ENCODE measurements at places on chromosomes 5 and 9.

GRCh38 chr5:53488195-53488722, 7.8 kb downstream of the FST start:
- DNase-seq, result no peak

- peak; percentile 41 for DNase-seq
Measured at GRCh38 chr5:75512383-75513074, 838 bp downstream of the POLK start.

DNA sequence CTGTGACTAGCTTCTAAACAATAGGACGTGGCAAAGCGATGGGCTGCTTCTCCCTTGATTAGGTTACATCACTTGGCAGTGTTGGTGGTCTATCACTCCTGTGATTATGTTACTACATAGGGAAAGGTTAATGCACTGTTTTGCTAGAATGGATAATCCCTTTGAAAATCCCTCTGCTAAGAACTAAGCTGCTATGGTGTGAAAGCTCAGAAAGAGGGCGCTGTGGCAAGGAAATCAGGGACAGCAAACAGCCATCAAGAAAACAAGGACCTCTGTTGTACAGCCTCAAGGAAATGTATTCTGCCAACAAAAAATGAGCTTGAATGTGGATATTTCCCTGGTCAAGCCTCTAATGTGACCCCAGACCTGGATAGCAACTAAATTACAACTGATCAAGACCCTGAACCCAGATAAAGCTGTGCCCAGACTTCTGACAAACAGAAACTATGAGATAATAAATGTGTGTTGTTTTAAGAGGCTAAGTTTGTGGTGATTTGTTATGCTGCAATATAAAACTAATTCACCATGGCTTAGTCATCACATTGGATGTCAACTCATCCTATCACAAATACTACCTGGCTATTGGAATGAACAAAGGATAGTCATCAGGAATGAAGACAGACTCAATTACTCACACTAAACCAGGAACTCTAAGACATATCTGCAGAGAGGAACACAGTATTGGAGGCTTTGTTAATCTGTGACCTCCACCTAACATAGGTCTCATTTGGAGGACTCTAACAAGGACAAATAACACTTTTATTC, 1215.9 kb downstream of the EFNA5 start:
- DNase-seq, result peak; percentile 29

DNA sequence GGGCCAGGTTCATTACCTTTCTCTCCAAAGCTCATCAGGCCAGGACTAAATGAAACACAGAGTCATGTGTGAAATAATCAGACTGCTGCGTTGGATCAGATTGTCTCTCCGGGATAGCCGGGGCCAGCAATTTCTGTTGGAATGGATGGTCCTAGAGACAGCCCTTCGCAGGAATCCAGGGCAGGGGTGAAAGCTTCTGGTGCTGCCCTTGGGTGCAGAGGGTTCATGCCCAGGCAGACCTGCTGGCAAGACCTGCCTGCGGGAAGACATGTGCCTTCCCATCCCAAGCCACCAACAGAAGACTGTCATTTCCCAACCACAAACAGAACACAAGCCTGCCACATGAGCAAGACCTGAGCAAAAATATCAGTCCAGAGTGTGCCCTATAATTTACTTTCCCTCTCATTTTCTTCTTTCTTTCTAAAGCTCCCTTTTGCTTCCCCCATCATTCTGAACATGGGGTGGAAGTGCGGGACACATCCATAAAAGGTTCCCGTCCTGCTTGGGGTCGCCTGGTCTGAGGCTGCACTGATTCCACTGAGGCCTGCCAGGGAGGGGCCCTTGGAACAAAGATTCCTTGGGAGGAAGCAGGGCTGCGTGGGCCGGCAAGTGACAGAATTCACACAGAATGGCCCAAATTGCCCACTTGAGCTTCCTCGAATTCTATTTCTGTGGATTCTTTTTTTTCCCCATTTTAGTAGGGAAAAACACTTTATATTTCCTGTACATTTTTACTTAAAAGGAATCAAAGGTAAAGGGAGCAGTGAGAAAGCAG, 57.3 kb downstream of the UBE2QL1 start:
- DNase-seq, result no peak

GRCh38 chr9:98861781-98862504, 54.5 kb downstream of the GALNT12 start:
- DNase-seq, result peak; percentile 100

GRCh38 chr9:119689879-119690278, 320.6 kb upstream of the BRINP1 start:
- DNase-seq, result no peak

GRCh38 chr5:142982821-142983200, 212.6 kb downstream of the ARHGAP26 start:
- no peak for DNase-seq

DNA sequence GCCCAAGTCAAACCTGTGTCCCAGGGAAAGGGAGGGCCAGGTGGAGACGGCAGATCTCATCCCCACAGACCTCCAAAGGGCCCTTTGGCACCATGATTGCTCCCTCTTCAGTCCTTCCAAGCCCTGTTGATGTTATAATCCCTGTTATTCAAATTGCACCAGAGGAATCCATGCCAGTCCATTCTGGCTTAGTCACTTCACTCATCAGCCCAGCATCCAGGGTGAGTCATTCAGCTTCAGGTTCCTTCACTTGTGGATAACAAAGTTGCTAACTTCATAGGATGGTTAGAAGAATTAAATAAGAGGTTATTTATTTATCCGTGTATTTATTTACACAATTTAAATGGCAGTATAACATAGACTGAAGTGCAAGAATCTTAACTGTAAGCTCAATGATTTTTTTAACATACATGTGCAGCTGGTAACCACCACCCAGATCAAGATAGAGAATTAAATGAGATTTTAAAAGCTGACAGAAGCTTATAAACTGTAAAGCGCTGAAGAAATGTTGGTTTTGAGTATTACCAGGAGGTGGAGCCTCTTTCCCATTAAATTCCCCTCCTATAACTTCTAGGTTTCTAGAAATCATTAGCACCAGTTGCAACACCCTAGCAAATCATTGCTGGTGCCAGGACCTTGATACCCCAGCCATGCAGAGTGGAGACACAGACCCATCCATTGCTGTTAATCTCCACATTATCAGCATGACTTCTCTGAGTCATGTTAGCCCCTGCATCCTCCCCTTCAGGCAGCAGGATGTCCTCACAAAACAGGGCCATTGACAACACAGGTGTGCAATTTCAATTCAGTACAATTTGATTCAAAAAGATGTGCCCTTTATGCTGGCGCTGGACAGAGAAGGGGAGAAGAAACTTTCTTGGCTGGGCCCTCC, 77.4 kb downstream of the SEC61B start:
- DNase-seq, result peak; percentile 24

- DNase-seq, result no peak
Measured at GRCh38 chr5:177332896-177333260, 18.6 kb downstream of the LMAN2 start.

- DNase-seq, result peak; percentile 88
Measured at GRCh38 chr9:4297786-4298254, 2.0 kb downstream of the GLIS3 start.

DNA sequence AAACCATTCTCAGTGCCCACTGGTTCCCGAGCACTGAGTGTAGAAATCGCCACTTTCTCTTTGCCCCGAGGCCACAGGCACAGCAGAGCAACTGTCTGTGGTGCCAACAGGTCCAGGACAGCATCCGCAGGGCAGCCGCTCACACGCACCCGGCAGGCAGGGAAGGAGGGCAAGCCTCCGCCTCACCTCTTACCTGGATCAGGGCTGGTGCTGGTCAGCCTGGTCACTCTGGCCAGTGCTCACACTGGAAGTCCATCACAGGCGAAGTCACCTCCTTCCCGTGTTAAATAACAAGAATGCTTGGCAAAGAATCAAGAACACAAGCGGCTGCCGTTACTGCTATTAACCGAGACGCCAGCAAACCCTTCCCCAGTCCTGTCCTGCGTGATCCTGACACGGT, 13.7 kb downstream of the DIPK1B start:
- no peak for DNase-seq

GRCh38 chr5:150672237-150672883, 11.3 kb downstream of the MYOZ3 start:
- no peak for DNase-seq

GRCh38 chr5:119063579-119064379, 7.1 kb upstream of the DMXL1 start:
- DNase-seq, result peak; percentile 95

DNA sequence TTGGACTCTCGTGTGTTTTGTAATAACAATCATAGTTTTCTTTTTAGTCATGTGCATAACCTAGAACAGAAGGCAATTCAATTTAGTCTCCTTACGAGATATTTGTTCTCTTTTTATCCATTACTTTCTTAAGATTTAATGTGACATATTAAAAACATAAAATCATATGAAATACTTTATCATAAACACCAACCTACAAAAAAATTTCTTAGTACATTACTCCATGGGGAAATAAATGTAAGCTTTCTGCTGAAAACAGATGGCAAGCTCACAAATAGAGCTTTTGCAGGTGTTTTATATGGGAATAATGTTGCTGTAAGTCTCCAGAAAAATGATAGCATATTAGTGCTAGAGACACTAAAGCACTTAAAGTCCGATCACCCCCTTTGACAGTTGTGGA, 1035.2 kb upstream of the ARRDC3 start:
- DNase-seq, result peak; percentile 21

DNA sequence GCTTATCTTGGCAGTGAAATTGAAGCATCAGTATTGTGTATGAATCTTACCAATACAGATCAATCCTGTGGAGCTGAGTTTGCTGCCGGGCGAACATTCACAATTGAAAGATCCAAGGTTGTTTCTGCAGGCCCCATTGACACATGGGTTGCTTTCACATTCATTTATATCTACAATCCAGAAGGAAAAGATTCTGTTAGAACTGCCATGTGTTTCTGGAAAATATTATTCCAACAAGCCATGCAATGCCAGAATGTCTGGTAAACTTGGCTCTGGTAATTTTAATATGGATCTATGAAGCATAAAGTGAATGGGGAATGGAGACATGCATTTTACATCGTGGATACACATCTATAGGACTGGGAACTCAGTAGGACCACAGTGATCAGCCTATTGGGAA, 180.8 kb downstream of the FBN2 start:
- no peak for DNase-seq

DNA sequence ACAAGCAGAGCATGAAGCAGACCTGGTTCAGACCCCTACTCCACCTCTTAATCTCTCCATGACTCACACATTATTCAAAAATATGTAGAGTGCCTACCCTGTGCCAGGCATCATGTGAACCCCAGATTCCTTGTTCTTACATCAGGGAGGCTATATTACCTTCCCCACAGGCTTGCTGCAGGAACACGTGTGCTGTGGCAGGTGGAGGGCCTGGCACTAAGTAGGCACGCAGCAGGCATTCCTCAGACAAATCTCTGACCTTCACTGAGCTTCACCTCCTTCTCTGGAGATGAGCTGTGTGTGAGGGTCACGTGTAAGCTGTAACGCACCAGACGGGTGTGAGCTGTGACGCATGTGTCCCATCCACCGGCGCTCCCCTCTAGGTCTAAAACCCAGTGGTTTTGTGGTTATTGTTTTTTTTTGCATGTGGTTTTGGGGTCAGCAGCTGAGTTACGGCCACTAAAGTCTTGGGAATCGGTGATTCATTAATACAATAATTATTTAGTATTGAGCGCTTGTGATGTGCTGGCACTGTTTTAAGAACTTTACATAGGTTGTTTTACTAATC, 30.3 kb downstream of the ANGPTL2 start:
- DNase-seq, result no peak

DNA sequence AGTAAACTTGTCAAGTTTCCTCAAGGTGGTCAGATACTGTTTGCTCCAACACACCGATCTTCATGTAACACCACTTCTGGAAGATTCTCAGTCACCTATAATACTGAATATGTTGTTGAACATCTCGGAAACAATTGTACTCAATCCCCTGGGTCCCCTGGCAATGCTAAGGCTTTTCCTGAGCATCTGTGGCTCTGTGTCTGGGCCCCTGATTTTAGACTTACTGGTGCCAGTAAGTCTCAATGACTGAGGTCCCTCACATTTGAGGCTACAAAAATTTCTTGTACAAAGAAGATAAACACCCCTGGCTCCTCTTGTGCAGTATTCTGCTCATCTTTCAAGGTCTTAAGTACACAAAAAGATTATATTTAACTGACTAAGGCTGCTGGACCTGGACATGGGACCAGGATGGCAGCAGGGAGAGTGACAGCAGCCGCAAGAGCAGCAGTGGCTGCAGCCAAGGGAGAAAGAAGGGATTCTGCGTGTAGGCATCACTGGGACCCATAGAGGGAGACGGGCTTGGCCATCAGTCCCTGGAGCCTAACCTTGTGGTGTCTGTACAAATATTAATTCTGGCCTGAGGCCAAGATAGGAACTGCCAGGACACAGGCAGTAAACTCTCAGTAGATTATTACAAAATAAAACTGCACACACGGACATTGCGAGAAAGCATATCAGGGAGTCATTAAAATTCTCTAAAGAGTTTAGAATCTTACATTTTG, 49.0 kb upstream of the TNPO1 start:
- peak; percentile 12 for DNase-seq

- peak; percentile 86 for DNase-seq
Measured at GRCh38 chr9:128724744-128725211, 851 bp upstream of the ZDHHC12 start.

GRCh38 chr5:6506611-6507010, 58.0 kb downstream of the UBE2QL1 start:
- no peak for DNase-seq

DNA sequence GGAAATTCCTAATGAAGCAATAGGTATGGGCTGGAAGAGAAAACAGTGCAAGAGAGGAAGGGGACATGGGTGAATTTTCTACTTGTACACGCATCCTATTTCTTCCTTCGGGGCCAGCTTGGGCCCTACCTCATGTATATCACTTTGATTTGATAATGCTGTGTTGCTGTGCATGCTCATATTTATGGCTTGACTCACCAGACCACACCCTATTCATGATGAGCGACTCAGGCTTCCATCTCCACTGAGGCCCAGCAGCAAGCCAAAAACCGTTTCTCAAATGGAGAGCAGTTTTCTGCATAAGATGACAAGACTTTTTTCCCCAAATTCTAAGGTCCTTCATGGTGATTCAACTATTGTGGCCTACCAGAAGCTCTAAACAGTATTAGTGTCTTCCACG, 2039.1 kb upstream of the CDH9 start:
- peak; percentile 0 for DNase-seq

GRCh38 chr5:139633295-139634027, 14.7 kb upstream of the CXXC5 start:
- DNase-seq, result peak; percentile 74

GRCh38 chr9:8963885-8964284, 1164.3 kb upstream of the DMAC1 start:
- DNase-seq, result no peak

DNA sequence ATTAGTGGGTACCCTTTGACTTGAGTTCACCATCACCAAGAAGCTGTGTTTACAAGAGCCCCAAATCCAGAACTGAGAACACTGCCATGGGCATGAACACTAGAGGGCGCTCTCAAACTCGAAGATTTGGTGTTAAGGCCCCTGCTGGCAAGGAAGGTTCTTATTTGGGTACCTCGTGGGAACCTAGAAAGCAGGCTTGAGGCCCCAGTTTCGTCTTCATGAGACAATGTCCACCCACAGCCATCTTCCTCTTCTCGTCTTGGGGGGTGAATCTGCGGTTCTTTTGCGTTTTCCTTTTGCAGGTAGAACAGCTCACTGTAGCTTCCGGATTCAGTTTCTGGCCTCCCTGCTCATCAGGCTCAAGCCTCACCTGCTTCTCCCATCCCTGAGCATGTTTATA, 184.0 kb downstream of the SEMA5A start:
- DNase-seq, result peak; percentile 86

GRCh38 chr5:115684513-115685037, 58.7 kb upstream of the TMED7 start:
- DNase-seq, result no peak

- peak; percentile 62 for DNase-seq
Measured at GRCh38 chr9:127979333-127980059, 1.3 kb downstream of the EEIG1 start.

GRCh38 chr5:88883836-88884607, 1.0 kb upstream of the MEF2C start:
- DNase-seq, result peak; percentile 68

Data from fibroblast of villous mesenchyme (primary cell).